Muscle of leg (tissue), 16 donors: ENCODE measurements at places on chromosomes 4 and X. TPM values are rescaled to one million over a fixed set of nuclear protein-coding genes. Genes with fewer than 3 reads are reported as not detected.

The TEX13A gene
- total RNA-seq: not detected

The TMSB15A gene
- total RNA-seq: 16.0 TPM

The ASMTL gene
- total RNA-seq: 9.4 TPM

The CXCL11 gene
- not detected for total RNA-seq

The FGA gene
- total RNA-seq: 0.49 TPM

The SLC16A2 gene
- 18.9 TPM for total RNA-seq

The GLRB gene
- total RNA-seq: 8.9 TPM

GRCh38 chrX:74023203-74023602 is 280.8 kb upstream of the ZCCHC13 start:
- no peaks in the 10 kb centered on the region for H3K27me3 ChIP-seq
- H3K4me3 ChIP-seq: no peak overlapping the region
- no peaks in the 10 kb centered on the region for H3K4me1 ChIP-seq

- DNase-seq: peak; percentile 36
- H3K27me3 ChIP-seq: peaks cover 37% of the 10 kb centered on the region
- peaks cover 16% of the 10 kb centered on the region for H3K4me1 ChIP-seq
- no peak overlapping the region for H3K4me3 ChIP-seq
- no peak overlapping the region for H3K27ac ChIP-seq
- no peaks in the 10 kb centered on the region for H3K36me3 ChIP-seq
Measured at GRCh38 chrX:71998836-71999509, 88.3 kb downstream of the NHSL2 start.

- no peaks in the 10 kb centered on the region for H3K4me1 ChIP-seq
- no peaks in the 10 kb centered on the region for H3K27me3 ChIP-seq
- H3K4me3 ChIP-seq: no peak overlapping the region
Measured at GRCh38 chrX:121863976-121864375, 816.6 kb downstream of the GLUD2 start.

DNA sequence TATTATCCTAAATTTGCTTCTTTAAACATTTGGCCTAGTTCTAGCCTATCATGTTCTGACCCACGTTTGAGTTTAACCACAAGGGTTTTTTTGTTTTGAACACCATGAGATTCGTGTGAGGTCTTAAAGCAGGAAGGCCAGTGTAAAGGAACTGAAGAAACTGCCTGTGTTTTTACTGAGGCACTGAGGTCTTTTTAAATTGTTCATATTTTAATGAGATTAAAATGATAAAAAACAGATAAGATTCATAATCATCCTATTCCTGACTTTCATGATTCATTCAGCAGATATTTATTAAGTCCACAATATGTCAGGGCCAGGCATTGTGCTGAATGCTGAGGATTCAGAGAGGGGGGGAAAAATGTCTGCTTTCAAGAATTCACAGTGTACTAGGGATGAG is 3.2 kb downstream of the RPS6KA3 start:
- no peak overlapping the region for H3K27ac ChIP-seq
- peak; percentile 10 for DNase-seq
- no peaks in the 10 kb centered on the region for H3K36me3 ChIP-seq
- peaks cover 4% of the 10 kb centered on the region for H3K4me1 ChIP-seq

- DNase-seq: peak; percentile 89
- peaks cover 39% of the 10 kb centered on the region for H3K27me3 ChIP-seq
- H3K27ac ChIP-seq: peak within 1 kb of the TSS; percentile 47
- H3K4me1 ChIP-seq: peaks cover 14% of the 10 kb centered on the region
Measured at GRCh38 chrX:133415276-133416105, at the start of gene GPC4. Gene GPC4, minus strand, starts transcription at chrX:133415489. Its CDS starts 524 bp downstream, at chrX:133414965.

- H3K36me3 ChIP-seq: no peaks in the 10 kb centered on the region
- H3K4me1 ChIP-seq: peaks cover under 1% of the 10 kb centered on the region
- no peak overlapping the region for H3K27ac ChIP-seq
- H3K27me3 ChIP-seq: no peaks in the 10 kb centered on the region
Measured at GRCh38 chr4:66688674-66689073, 856.6 kb downstream of the CENPC start.

DNA sequence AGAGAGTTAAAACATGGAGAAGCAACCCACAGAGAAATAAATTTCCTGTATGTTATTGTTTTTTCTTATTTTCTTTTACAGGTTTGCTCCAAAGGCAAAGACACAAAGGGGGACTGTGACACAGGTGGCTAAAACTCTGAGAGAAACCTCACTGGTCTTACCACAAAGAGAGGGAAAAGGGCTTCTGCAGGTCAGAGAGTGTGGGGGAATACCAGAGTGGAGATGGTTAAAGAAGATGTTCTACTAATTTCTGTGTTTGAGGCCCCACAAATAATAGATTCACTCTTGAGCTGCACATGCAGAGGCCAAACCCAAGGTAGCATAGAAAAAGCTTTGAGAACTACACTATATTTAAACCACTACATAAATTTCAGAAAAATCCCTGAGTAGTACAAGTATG is 151.3 kb downstream of the GABRA3 start:
- H3K4me3 ChIP-seq: no peak overlapping the region
- H3K4me1 ChIP-seq: no peaks in the 10 kb centered on the region
- no peak for DNase-seq
- H3K27ac ChIP-seq: no peak overlapping the region
- no peaks in the 10 kb centered on the region for H3K36me3 ChIP-seq
- no peaks in the 10 kb centered on the region for H3K27me3 ChIP-seq

DNA sequence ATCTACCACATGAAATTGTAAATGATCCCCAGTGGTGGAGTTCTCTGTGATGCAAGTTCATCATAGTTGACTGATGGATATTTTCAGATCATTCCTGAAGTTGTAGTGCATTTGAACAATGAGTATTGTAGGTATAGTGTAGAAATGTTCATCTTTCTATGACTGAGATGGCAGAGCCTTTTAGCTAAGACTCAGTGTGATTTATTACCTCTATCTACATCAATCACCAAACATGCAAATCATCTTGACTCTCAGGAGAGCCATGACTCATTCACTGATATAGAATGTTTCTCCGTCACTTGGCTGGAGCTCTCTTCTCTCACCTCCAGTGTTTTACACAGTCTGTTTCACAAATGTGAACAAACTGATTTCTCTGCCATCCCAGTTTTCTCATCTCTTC is 392.6 kb downstream of the IL1RAPL1 start:
- no peak overlapping the region for H3K4me3 ChIP-seq
- no peak for DNase-seq
- no peak overlapping the region for H3K27ac ChIP-seq
- no peaks in the 10 kb centered on the region for H3K27me3 ChIP-seq
- no peaks in the 10 kb centered on the region for H3K4me1 ChIP-seq

- no peak overlapping the region for H3K4me3 ChIP-seq
- no peak overlapping the region for H3K27ac ChIP-seq
- no peaks in the 10 kb centered on the region for H3K4me1 ChIP-seq
Measured at GRCh38 chrX:37378404-37378803, 29.2 kb downstream of the PRRG1 start.

DNA sequence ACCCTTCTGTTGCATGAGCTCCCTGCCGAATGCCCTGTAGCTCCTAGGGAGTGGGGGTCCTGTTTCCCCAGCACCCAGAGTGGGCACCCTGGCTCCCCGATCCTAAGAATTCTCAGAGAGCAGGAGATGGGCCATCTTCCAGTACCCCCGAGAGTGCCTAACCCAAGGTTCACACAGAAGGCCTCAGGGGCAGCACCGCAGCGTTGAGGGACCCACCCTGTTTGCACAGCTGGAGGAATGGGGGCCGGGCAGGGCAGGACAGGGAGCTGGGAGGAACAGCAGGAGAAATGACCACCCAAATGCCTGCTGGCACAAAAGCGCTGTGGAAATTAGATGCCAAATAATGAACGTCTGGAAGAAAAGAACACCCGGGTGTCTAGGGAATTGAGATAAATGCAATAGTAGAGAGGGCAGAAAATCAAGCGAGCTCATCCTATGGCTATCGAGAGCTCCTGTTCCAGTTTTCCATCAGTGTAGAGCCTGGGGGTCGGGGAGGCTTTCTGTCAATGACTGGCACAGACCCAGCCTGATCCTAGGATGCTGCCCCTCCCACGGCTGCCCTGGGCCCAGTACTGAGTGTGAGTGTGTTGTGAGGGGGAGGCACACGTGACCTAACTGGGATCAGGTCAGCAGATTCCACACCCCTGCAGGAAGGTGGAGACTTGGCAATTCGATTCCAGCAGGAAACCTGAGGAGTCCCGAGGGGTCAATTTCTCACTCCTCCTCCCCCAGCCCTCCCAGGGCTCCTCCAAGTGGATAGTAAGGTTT is 25.7 kb downstream of the SEPTIN6 start:
- H3K4me3 ChIP-seq: no peak overlapping the region
- DNase-seq: peak; percentile 75
- peaks cover 2% of the 10 kb centered on the region for H3K36me3 ChIP-seq
- peaks cover 15% of the 10 kb centered on the region for H3K4me1 ChIP-seq
- peaks cover 5% of the 10 kb centered on the region for H3K27me3 ChIP-seq
- peak overlapping the region; percentile 65 for H3K27ac ChIP-seq

DNA sequence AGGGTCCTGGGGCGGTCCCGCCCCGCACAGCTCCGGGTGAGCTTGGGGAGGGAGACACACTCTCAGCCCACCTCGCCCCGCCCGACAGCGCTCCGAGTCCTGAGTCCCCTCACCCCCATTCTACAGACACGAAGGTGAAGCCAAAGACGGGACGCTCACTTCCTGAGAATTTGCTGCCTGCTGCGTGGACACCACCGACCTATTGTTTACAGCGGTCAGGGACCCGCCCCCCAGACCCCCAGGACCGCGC is 796 bp upstream of the ZNF141 start:
- peak overlapping the region; percentile 79 for H3K4me3 ChIP-seq
- H3K27me3 ChIP-seq: no peaks in the 10 kb centered on the region
- DNase-seq: peak; percentile 88
- H3K27ac ChIP-seq: peak overlapping the region; percentile 99
- H3K36me3 ChIP-seq: peaks cover 3% of the 10 kb centered on the region

GRCh38 chrX:1493412-1493811 is 40.7 kb upstream of the ASMTL start:
- H3K4me1 ChIP-seq: peaks cover 7% of the 10 kb centered on the region
- H3K4me3 ChIP-seq: no peak overlapping the region
- no peak overlapping the region for H3K27ac ChIP-seq
- DNase-seq: no peak
- peaks cover 3% of the 10 kb centered on the region for H3K27me3 ChIP-seq

GRCh38 chr4:154911608-154912098 is 130.6 kb downstream of the RBM46 start:
- H3K27ac ChIP-seq: no peak overlapping the region
- no peaks in the 10 kb centered on the region for H3K4me1 ChIP-seq
- H3K4me3 ChIP-seq: no peak overlapping the region
- DNase-seq: no peak
- H3K27me3 ChIP-seq: no peaks in the 10 kb centered on the region
- no peaks in the 10 kb centered on the region for H3K36me3 ChIP-seq

DNA sequence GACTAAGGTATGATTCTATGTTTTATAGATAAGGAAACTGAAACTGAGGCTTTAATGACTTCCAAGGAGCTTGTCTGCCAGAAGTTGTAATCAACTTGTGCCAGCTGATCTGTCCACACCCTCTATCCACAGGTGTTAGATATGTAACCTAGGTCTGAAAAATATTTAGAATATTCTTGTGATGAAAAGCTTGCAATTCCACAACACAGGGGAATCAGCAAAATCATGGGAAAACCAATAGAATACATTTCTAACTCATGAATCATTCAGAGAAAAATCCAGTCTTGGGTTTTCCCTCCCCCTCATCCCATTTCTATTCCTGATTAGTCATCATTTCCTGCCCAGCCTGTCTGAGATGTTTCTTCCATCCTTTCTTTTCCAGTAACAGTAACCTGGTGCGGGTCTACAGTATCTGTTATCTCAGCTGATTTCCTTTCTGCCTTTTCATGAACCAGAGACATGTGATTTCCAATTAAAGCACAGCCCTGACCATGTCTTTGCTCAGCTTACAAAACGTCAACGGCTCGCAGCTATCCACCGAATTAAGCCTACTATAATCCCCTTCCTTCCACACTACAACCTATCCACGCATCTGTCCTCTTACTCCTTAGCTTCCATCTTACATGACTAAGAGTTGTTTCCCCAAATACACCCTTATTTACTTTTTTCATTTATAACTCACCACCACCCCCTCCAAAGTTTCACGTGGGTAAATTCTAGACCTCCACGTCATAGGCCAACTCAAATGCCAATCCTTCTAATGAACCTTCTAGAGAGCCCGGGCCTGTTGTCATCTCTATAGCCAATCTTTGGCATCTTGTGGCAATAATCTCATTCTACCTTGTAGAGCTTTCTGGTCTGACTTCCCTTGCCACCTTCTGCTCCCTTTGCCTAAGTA is 961 bp upstream of the NOCT start:
- peak overlapping the region; percentile 91 for H3K27ac ChIP-seq
- H3K36me3 ChIP-seq: no peaks in the 10 kb centered on the region
- H3K4me1 ChIP-seq: peaks cover 13% of the 10 kb centered on the region
- H3K27me3 ChIP-seq: no peaks in the 10 kb centered on the region

DNA sequence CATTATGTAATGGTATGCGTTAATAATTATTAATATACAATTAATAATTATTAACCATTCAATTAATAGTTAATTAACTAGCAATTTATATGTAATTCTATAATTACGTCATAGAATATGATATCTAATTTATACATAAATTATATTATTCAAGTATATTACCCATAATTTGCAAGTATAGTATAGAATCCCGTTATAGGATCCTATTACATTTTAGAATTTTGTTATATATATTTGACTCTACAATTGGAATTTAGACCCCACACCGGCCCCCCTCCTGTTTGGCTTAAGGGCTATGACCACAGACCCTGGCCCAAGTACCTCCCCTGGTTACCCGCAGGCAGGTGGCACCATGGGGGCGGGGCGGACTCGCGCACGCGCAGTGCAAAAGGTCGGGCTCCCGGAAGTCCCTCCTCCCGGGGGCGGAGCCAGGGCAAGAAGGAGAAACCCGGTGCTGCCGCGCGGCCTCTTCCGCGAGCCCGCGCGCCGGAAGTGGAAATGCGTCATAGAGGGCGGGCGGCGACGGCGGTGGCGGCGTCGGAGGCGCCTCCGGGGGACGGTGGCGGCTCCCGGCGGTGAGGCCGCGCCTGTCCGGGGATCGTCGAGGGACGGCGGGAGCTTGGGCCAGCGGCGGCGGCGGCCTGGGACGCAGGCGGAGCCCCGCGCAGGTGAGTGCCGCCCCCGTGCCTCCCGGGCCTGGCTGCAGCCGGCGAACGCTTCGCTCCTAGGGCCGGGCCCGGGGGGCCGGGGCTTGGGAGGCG is at the start of gene AKAP17A:
TSS of gene AKAP17A (plus strand) at position 503 of the 761 bp plus-strand sequence. CDS start 1,859 bp downstream, outside the sequence.
- H3K4me3 ChIP-seq: peak within 1 kb of the TSS; percentile 69
- H3K27ac ChIP-seq: peak within 1 kb of the TSS; percentile 72
- DNase-seq: peak; percentile 97
- H3K36me3 ChIP-seq: peaks cover 31% of the 10 kb centered on the region

- H3K36me3 ChIP-seq: no peaks in the 10 kb centered on the region
- H3K4me1 ChIP-seq: peaks cover 4% of the 10 kb centered on the region
- no peak overlapping the region for H3K4me3 ChIP-seq
Measured at GRCh38 chr4:38386005-38386551, 277.9 kb upstream of the KLF3 start.

DNA sequence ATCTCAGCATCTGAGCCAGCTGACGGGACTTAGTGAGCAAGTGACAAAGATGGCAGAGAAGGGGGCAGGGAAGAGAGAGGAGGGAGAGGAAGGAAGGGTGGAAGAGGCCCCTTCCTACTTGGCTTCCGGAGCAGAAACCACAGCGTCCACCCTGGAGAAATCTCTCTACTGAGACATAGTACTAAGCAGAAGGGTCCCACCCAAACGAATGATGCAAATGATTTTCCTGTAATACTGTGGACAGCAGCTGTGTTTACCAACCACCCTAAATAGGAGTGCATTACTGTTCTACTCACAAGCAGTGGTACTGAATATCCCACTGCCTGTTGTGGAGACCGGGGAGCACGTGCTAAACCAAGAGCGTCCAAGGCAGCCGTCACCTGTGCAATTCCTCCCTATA is 29.4 kb downstream of the DTHD1 start:
- H3K27me3 ChIP-seq: no peaks in the 10 kb centered on the region
- no peak overlapping the region for H3K4me3 ChIP-seq
- no peaks in the 10 kb centered on the region for H3K36me3 ChIP-seq
- no peaks in the 10 kb centered on the region for H3K4me1 ChIP-seq
